Stimulated activated CD4-positive, alpha-beta T cell treated with anti-CD3 and anti-CD28 coated beads, Interleukin-15, amount 100 ng/mL, for 1 hour (primary cell): ENCODE measurements at places on chromosomes 12 and 14.

- no peak for DNase-seq
Observed at GRCh38 chr12:6644903-6645302, 2.3 kb downstream of the ACRBP start.

- no peak for DNase-seq
Observed at GRCh38 chr14:39974036-39974435, 541.8 kb upstream of the FBXO33 start.

GRCh38 chr12:77685112-77685511 lies 145.6 kb upstream of the NAV3 start:
- no peak for DNase-seq

- DNase-seq = no peak
Observed at GRCh38 chr14:88985654-88986053, 161.2 kb downstream of the TTC8 start.

DNA sequence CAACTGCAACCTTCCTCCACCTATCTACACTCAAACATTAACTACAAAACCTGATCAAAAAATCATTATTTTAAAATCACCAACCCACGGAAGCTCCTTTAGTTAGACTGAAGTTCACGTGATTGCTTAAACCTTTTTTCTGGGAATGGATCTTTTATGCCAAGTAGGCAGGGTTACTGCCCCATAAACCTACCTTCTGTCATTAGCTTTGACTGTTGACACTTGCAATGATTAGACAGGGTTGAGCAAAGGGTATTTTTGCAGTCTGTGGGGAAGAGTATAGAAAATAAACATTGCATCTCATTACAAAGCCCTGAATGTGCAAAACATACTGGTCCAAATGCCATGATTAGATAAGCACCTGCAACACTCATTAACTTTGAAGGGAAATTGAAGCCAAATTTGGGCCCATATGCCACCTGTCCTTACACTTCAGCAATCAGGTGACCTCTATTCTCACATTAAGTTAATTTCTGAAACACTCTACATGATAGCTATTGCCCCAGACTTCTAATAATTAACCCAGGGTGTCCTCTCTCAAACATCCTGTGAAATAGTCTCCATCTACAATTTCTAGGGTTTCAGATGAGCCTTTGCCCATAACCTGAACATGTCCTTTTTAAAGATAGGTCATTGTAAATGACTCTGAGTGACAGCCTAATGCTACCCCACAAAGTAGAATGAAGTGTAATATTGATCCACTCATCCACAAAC lies 156.0 kb upstream of the PLEKHG7 start:
- no peak for DNase-seq

DNA sequence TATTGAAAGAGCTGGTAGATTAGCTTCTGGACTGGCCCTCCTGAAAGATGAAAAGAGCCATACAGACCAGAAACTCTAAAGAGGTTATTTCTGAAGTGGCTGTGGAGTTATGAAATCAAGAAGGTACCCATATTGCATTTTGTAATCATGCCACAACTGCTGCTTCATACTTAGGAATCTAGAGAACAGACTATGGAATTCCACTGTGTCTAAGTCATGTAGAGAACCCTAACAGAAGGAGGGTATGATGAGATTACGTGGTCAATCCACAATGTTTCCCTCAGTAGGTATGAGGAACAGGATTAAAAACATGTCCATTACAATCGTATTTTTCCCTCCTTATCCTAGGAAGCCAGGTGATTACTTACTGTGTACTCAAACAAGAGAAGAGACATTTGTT lies 708.8 kb downstream of the RERGL start:
- DNase-seq = no peak

- DNase-seq = no peak
Observed at GRCh38 chr14:36054353-36055051, 122.0 kb downstream of the PTCSC3 start.

- DNase-seq = no peak
Observed at GRCh38 chr12:45350861-45351260, 135.0 kb downstream of the ANO6 start.

- no peak for DNase-seq
Observed at GRCh38 chr14:105141026-105141425, 27.6 kb downstream of the JAG2 start.

- no peak for DNase-seq
Observed at GRCh38 chr12:10128687-10129086, 1.3 kb downstream of the CLEC7A start.

GRCh38 chr12:107992870-107993451 lies 136.1 kb upstream of the WSCD2 start:
- DNase-seq = no peak

- DNase-seq = peak; percentile 73
Observed at GRCh38 chr12:53213348-53213747, 6.3 kb upstream of the ITGB7 start.

DNA sequence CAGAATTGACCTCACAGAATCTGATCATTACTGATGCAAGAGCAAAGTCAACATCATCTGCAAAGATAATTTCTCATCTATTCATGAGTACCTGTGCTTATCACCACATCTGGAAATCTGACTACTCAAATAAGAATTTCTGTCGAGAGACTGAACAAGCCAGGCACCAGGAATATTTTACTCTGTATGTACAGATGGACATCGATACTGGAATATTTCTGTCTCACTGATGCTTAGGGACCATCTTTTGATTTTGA lies 105.2 kb downstream of the BICD1 start:
- no peak for DNase-seq

DNA sequence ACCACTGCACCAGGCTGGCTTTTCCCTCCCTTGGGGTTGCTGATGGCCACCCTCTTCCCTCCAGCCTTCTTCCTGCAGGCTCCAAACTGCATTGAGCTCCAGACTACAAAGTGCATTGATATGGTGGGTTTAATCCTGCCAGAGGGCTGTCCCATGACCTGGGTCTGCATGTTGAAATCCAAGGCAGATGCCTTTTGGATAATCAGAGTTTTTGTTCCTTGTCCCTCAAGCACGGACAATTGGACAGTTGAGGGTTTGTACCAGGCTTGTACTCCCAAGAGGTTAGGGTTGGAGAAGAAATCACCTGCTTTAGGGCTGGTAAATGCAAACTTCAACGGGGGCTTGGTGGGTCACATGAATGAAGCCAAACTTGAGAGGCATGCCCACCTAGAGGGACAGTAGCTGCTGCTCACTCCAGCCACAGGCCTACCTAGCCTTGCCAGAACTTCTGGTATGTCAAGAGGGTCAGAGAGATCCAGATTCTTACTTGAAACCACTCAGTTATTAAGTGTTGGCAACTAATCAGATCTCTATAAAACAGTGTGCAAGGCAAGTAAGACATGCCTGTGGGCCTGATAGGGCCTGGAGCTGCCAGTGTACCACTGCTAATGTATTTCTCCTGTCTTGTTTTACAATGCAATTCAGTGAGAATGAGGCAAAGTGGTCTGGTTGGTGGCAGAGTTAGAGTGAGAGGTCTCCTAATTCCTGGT lies 21.7 kb upstream of the KRT83 start:
- DNase-seq = no peak

DNA sequence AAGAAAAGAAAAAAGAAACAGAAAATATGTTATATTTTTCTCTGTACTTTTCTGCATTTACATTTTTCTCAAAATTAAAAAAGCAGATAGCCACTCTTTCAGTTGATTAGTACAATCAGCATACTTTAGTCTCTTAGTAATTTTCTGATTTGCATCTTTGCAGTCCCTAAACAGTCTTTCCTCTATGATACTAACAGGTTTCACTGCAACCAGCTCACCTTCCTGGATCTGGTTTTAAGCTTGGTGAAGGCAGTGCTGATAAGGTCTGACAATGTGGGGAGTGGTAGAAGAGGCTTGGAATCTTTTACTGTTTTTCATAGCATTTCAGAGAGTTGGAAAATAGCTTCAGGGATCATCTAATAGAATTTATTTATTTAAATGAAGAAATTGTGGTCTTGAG lies 457.6 kb downstream of the ZFP36L1 start:
- DNase-seq = no peak

DNA sequence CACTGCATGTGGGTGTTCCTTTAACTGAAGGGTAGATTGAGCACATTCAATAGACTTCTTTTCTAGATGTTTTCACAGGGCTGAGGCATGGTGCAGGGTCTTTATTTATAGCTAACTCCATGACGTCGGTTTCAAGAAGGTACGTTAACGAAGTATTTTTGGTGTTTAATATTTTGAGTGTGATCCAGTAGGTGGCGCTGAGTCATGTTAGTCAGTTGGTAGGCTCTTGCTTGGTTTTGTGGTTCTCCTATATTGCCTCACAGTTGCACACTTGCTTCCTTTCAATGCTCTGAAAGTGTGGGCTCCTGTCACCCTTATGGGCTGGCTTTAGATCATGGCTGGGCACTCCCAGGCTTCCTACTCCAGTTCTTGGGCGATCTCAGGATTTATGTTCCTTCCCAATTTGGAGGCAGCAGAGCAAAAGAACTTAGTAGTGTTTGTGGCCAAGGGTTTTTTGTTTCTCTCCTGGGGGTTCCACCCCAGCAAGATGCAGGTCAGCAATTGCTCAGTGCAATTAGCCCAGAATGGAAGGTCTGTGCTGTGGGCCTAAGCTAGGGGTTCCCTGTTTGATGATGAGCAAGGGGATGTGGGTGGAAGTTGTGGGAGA lies 471.6 kb upstream of the FOXG1 start:
- no peak for DNase-seq

- no peak for DNase-seq
Observed at GRCh38 chr12:108642269-108642870, 8.7 kb upstream of the SELPLG start.

DNA sequence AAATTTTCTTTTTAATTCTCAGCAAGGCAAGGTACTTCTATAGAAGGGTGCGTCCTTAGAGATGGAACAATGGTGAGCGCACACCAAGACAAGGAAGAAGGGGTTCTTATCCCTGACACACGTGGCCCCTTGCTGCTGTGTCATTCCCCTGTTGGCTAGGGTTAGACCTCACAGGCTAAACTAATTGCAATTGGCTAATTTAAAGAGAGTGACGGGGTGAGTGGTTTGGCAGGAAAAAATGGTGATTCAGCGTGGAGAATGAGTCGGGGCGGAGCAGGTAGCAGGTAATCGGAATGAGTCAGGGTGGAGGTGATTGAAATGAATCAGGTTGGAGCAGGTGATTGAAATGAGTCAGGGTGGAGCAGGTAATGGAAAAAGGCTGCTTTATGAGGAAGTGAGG lies 36.3 kb upstream of the HECTD1 start:
- no peak for DNase-seq

- DNase-seq = no peak
Observed at GRCh38 chr14:99460793-99461192, 19.9 kb downstream of the SETD3 start.

DNA sequence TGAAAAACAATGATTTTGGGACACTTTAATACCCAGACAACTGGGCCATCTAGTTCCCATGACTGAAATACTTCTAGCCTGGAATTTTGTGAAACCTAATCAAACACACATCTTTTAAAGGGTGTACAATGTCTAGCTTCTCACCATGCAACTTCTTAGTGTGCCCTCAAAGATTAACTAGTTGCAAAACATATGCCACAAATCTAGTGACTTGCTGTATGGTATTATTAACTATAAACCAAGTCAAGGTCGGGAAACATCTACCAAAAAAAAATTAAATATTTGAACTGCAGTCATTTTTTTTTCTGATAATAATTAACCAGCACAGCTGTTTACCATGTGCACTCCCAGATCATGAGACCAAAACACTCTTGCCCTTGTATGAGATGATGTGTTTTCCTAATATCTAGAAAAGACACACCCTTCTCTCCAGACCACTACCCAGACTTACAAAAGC lies 171.8 kb upstream of the FOXN3 start:
- DNase-seq = no peak

DNA sequence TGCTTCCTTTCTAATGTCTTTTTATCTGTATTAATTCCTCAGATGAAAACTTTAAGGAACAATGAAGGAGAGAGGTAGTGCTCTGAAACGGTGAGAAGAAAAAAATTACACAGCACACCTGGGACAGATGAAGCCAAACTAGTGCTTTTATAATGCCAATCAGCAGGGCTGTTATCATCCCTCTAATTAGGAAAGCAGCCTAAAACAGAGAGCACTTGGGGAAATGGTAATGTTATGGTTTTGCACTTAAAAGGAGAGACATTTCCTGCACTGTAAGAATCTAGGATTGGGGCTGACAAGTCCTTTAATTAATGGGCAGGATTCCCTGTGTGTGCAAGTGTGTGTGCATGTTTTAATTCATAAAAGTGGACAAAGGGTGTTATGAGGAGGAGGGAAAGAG lies 4.8 kb upstream of the LMO3 start:
- no peak for DNase-seq

GRCh38 chr12:132478845-132479244 lies 11.1 kb upstream of the FBRSL1 start:
- DNase-seq = no peak

GRCh38 chr14:52852810-52853521 lies 61.6 kb upstream of the GNPNAT1 start:
- DNase-seq = no peak

DNA sequence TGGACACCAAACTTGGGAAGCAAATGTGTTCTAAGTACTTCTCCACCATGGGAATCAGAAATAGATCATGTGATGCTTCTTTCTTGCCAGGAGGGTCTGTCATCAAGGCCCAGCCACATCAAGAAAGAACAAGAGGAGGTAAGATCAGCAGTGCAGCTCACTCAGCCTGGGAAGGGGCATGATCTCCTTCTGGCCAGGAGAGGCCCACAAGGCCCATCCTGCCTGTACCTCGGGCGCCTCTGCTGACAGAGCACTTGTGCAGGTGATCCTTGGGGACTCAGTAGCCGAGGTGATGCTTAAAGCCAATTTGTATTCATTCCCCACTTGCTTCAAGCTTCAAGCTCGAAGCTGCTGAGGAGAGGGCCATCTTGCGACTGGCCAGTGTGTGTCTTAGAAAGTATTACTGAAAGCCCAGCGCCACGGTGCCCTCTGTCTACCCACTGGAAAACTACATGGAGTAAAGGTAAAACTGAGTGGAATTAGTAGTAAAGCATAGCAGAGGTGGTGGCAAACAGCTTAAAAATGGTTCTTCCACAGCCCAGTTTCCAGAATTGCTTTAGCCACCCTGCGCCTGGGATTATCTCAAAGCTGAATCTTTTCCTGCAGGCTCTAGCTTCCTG lies 26.2 kb downstream of the RTRAF start:
- DNase-seq = no peak

GRCh38 chr12:66405395-66405794 lies 103.1 kb downstream of the HELB start:
- DNase-seq = no peak

DNA sequence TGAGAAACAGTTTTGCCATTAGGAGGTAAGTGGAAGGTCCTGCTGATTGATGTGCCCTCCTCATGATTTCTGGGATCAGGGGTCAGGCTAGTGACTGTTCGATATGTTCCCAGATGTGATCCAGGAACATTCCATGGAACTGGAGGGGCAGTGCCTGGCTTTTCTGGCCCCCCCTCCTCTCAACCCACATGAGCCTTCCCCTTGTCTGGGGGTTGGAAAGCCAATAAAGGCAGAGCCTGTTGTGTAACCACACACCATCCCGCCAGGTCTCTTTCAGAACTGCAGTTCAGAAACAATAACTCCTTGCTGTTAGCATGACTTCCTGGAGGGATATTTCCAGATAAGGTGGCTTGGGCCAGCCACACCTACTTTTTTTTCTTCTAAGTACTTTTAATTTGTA lies 17.8 kb downstream of the SMOC1 start:
- DNase-seq = no peak
